ENCODE measurements at places on chromosomes 3 and 15.

GRCh38 chr3:114449271-114450007 lies 155.6 kb downstream of the TIGIT start:
- peak; percentile 70 for DNase-seq

DNA sequence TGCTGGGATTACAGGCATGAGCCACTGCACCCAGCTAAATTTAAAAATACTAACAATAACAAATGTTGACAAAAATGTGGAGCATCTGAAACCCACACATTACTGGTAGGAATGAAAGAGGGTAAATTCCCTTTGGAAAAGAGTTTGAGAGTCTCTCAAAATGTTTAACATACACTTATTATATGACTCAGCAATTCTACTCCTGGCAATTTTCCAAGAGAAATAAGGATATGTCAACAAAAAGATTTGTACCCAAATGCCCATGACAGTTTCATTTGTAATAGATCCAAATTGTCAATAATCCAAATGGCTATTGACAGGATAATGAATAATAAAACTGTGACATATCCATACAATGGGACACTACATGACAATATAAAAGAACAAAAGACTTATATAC lies 9.0 kb downstream of the HCLS1 start:
- no peak for DNase-seq

GRCh38 chr3:17747890-17748247 lies 5.4 kb upstream of the TBC1D5 start:
- DNase-seq, result no peak

- peak; percentile 6 for DNase-seq
Observed at GRCh38 chr15:29226436-29227208, 43.0 kb downstream of the NSMCE3 start.

GRCh38 chr3:13214847-13215472 lies 141.7 kb upstream of the IQSEC1 start:
- DNase-seq, result peak; percentile 50

DNA sequence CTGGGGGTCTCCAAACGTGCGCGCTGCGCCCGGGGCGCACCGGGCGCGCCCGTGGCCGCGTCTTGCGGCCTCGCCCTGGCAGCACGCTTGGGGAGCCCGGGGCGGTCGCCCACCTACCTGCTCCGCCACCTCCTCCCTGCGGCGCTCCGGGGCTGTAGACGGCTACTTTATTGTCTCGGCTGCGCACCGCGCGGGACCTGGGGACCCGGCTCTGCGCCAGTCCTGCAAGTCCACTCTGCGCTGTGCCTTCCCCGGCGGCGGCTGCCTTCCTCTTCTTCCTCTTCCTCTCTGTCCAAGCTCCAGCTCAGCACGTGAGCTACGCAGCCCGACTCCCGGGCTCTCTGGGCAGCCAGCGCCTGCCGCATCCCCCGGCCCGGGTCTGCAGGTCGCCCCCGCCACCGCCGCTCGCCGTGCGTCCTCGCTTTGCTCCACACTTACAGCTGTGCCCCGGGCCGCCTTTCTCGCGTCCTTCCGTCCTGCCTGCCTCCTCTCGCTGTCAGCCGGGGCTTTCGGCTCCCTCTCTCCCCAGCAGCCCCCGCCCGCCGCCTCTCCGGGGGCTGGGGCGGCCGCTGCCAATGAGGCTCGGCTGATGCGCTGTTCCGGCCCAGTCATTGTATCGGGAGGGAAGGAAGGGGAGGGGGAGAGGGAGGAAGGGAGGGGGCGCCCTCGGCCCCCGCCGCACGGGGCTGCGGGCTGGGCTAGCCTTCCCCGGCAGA lies 156.4 kb upstream of the FRMD4B start:
- DNase-seq, result no peak

- DNase-seq, result no peak
Observed at GRCh38 chr15:28165791-28166190, 66.7 kb upstream of the OCA2 start.

- no peak for DNase-seq
Observed at GRCh38 chr15:55873024-55873720, 120.2 kb downstream of the NEDD4 start.

GRCh38 chr3:57927916-57928315 lies 80.3 kb upstream of the FLNB start:
- DNase-seq, result no peak

- peak; percentile 11 for DNase-seq
Observed at GRCh38 chr3:53949541-53949940, 57.9 kb upstream of the SELENOK start.

DNA sequence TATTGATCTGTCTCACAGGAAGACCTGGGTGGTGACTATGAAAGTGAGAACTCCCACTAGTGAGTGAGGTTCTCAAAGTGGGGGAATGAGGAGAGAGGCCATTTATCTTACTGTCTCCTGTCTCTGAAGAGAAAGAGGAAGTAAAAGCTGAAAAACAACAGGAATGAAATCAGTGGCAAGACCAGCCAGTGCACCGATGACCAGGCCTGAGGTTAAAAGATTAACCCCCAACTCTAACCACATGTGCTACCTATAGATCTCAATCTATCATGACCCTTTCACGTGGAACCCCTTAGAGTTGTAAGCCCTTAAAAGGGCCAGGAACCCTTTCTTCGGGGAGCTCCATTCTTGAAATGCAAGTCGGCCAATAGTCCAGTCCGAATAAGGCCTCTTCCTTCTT lies 239.3 kb upstream of the CNTN6 start:
- no peak for DNase-seq

DNA sequence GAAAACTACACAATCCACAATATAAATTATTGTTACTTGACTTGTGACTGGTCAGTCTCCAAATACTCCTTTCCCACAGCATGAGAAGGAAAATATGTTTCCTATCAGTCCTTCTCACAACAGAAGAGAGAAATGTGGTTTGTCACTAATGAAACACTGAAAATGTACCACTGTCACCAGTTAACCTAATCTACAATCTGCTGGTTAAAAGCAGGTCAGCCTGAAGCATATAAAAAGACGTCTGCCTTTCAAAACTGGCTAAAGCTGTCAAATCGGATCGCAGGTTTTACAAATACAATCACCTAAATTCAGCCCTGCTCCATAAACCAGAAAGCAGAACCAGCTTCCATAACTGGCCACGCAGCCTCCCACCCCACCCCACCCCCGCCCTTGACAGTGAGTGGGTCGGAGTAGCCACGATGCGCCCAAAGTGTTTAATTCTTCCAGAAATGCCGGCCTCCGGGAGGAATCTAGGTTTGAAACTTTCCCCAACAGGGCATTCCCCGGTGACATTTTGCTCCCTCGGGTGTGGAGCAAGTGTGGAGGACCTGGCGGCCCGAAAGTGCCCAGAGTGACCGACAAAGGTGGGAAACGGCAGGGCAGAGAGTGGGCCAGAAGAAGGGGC lies 682 bp downstream of the ETFA start:
- DNase-seq, result no peak

DNA sequence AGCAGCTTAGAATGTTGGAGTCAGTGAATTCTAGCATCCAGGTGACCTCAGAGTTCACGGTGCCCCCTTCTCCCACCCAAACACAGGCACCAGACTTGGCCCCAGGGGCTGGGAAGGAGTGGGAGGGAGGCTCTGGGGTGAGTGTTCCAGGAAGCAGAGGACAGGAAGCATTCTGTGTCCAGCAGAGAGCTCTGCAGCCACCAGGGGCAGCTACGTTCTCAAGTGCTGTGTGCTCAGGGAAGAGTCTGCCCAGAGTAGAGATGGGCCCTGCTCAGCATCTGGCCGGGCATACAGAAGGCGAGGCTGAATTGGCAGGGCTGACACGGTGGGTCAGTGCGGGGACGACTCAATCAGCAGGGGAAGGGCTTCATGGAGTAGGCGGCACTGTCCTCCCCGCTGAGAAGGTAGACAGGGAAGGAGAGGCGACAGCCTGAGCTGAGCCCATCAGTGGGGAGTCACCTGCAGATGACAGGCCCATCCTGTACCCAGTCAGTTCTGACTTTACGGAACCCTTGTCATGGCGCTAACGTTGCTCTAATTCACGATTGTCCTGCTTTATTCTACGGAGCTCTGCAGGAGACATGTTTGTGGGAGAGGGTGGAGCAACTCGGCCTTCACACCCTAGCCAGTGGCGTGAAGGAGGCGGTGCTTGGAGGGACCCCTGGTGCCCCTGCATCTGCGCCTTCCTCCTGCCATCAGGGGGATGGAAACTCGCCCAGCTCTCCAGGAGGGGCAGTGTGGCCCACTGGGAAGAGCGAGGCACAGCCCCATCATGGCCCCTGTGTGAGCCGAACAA lies 82.2 kb downstream of the C3orf70 start:
- DNase-seq, result no peak

GRCh38 chr15:88230823-88231222 lies 25.7 kb downstream of the NTRK3 start:
- DNase-seq, result no peak

- DNase-seq, result peak; percentile 42
Observed at GRCh38 chr3:4865714-4866113, 113.5 kb upstream of the BHLHE40 start.

DNA sequence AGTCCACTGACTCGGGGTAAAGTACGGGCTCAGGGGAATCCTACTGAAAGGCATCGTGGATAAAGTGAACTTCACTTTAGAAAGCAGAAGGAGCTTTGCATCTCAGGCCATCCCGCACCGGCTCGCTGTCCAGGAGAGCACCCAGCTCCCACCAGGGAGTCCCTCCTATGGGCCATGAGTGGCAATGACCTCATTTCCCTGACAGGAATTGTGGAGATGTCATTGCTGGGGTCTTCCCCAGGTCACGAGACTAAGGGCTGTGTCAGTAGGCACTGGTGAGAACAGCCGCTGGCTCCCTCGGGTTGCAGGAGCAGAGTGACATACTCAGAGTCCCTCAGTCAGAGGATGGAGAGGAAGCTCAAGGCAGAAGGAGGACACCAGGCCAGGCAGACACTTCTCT lies 97.3 kb downstream of the XXYLT1 start:
- DNase-seq, result no peak

DNA sequence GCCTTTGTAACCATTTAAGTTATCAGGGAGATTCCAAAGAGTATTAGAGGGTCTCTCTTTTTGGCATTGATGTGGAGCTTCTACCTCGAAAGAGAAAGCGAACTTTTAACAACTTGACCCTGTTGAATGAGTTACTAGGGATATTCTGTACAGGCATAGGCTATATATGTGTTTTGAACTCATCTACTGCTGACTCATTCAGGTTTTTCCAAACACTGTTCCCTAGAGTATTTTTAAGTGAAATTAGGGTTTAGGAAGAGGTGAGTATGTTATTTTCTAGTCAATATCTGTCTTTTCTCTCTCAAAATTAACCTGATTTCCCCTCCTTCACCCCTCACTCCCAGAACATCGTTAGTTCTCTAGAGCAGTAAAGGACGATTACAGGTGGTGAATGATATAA lies 228.1 kb upstream of the C2CD4B start:
- no peak for DNase-seq

DNA sequence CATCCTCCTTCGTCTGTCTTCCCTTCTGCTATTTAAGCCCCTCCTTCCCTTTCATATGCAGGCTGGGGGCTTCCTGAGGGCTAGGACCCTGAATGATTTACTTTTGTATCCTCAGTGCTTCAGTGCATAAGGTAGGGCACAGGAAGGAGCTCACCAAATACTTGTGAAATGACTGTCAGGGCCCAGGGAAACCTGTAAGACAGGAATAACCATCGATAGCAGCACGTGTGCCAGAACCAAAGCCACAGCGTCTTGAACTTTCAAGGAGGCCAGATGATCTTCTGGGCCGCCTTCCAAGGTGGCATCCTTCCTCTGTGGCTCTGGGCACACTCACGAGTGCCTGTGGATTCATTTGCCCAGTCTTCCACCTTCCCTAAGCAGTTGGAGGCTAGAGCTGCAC lies 3.9 kb downstream of the TMED3 start:
- DNase-seq, result no peak

DNA sequence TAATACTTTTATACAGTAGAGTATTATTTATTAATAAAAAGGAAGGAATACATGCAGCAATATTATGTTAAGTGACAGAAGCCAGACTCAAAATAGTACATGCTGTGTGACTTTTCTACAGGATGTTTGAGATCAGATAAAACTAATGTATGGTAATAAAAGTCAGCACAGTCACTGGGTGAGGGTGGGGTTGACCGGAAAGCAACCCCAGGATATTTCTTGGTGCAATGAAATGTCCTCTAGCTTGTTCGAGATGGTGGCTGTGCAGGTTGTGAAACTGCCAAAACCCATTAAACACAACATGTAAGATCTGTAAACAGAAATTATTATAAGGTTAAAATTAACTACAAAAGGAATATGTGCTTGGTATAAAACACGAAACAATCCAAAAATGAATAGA lies 20.8 kb upstream of the ALDH1L1 start:
- DNase-seq, result no peak

GRCh38 chr3:139241783-139242182 lies 102.0 kb upstream of the MRPS22 start:
- no peak for DNase-seq

DNA sequence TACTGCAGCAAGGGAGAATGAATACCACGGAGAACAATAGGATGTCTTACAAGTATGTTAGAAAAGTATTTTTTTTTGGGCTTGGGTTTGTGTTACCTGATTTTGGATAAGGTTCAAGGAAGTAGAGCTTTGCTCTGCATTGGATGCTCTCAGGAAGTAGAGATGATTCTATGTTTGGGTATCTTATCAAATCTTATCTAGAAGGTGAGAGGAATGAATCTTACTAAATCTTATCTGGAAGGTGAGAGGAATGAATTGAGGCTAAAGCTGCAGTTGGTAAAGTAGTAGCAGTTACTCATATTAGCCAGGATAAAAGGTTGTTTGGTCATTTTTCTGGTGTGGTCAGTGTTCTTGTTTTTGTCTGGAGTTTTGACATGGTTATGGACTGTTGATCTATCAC lies 17.4 kb downstream of the TFG start:
- no peak for DNase-seq

DNA sequence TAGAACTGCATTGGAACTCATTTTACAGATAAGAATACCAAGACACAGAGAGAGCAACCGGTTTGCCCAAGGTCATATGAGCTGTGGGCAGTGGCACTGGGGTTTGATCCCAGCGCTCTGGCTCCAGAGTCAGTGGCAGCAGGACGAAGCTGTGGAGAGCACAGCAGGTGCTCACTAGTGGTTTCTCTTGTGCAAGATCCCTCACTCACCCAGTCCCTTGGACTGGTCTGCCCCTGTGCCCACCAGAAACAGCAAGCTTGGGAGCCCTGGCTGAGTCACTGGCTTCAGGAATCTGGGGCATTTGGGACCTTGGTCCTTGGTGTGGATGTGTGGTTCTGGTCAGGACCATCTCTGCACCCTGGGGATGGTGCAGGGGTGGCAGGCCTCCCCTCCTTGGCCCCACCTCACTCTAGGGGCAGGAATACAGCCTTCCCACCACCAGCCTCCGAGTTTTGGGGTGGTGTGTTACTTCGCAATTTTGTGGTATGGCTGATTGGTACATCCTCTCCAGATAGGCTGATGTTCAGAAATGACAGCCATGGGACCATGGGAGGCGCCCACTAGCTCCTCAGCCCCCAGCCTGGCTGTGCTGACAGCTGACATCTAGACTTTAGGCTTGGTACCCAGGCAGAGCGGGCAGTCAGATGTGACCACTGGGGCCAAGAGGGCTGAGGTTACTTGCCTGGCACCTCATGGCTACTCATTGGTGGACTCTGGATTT lies 104.6 kb downstream of the LSM3 start:
- no peak for DNase-seq

DNA sequence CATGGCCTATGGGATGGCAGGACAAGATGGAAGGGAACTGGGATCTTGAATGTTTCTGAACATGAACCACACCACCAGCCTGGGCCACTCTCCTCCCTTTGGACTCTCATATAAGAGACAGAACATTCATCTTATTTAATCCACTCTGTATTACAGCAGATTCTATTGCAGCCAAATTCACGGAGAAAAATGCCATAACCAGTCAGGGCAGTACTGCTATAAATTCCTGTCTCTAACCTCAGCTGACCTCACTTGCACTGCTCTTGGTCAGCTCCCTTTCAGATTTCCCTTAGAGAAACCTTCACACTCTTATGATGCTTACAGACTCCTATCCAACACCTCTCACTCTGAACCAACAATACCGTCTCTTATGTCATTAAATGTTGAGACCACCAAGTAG lies 101.4 kb downstream of the RYK start:
- DNase-seq, result no peak
